ENCODE measurements at places on chromosomes 6 and 20.
A peak's percentile ranks its signal among the peaks of the same experiment; 100 is the strongest.

GRCh38 chr20:45153147-45153546, 21.6 kb upstream of the PI3 start:
- DNase-seq, result no peak

DNA sequence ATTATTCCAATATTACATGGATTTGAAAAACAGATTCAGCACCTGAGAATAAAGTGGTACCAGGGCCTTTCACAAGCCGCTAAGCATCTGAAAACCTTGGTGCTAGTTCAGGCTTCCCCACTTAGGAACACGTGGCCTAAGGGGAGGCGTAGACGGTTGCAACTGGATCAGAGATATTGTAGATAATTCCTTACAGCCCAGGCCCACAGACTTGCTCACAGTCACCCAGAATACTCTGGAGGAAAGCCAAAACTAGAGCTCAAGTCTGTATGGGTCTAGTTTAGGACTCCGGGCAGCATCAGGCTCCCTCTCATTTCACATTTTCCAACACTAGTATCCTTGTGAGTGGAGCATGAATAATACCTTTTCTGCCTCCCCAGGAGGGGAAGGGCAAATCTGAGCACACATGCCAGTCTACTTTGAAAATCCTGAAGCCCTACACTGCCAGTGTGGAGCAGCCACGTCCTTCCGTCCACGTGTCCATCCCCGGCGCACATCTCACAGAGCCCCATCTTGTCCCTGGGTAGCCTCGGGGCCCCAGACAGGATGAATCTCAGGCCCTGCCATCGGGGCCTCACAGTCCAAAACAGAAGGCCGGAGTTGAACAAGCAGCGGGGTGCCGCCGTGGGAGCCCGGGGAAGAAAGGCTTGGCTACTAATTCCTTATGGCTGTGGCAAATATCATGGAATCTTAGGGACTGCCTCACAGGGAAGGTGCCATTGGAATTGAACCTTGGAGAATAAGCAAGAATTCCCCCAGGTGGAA, 299.3 kb downstream of the NRN1 start:
- no peak for DNase-seq

DNA sequence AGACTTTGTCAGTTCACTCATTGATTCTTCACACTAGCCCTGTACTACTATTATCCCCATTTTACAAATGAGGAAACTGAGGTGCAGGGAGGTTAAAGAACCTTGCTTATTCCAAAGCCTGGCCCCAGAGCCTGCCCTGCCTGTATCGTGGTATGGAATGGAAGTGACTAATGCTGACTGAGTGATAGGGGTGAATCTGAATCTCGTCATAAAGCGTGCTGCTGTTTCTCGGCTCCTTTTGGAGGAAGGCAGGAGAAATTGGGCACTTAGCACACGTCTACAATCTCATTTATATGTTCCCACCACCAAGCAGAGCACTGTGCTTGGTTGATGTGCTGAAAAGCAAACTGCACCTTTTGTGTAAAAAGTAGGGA, 17.1 kb downstream of the GFRA4 start:
- no peak for DNase-seq

GRCh38 chr20:62522748-62523396, 47.1 kb upstream of the GATA5 start:
- DNase-seq, result no peak

GRCh38 chr6:21612067-21612745, 18.7 kb downstream of the SOX4 start:
- no peak for DNase-seq

GRCh38 chr6:44535446-44535845, 147.9 kb downstream of the CDC5L start:
- no peak for DNase-seq

DNA sequence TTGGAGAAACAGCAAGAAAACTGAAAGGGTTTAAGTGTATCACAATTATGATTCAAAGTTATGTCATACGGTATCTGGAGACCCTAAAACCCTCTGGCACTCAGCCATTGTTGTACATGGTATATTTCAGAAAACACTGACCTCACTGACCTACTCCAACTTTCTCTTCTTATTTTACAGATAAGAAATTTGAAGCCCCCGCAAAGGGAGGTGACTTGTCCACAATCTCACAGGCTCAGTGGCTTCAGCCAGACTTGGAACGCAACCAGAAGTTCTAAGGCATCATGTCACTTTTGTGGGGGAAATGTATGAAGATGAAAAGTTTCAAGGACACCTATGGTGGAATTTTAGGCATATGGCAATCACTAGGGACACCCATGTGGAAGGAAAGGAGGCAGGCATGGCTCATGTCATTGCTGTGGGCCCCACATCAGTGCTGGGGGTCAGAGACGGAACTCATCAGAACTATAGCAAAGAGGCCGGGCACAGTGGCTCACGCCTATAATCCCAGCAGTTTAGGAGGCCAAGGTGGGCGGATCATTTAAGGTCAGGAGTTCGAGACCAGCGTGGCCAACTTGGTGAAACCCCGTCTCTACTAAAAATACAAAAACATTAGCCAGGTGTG, 5.2 kb upstream of the TRIB3 start:
- DNase-seq, result no peak

DNA sequence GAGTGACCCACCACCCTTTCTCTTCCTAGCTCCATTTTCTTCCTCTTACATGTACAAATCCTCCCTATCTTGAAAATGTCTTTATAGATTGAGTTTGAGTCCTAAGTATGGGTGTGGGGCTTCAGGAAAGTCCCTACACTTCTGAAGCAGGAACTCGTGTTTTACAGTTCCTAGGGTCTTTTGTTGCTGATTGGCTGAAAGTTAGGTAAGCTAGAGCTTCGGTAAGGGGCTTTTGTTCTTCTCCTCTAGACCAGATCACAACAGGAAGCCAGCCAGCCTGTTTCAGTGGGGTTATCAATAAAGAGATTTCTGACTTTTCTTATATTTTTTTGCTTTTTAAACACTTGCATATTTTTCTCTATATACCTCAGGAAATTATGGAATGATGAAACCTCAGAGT, 51.3 kb downstream of the CNR1 start:
- no peak for DNase-seq

DNA sequence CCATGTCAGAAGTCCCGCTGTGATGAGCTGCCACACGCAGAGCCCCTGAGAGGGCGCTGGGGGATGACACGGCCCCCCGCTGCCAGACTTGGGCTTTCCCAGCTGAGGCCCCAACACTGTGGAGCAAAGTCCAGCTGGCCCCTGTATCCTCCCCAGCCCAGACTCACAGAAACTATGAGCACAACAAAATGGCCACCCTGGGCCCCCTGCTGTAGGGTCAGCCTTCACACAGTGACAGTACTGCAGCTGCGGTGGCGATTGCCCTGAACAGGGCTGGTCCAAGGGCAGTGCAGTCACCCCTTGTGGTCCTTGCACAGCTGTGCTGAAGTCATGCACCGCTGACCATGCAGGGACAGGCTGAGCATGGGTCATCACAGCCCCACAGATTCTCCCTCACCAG, 78.2 kb upstream of the CST7 start:
- DNase-seq, result no peak

GRCh38 chr6:33824461-33825154, 20.8 kb upstream of the MLN start:
- no peak for DNase-seq

DNA sequence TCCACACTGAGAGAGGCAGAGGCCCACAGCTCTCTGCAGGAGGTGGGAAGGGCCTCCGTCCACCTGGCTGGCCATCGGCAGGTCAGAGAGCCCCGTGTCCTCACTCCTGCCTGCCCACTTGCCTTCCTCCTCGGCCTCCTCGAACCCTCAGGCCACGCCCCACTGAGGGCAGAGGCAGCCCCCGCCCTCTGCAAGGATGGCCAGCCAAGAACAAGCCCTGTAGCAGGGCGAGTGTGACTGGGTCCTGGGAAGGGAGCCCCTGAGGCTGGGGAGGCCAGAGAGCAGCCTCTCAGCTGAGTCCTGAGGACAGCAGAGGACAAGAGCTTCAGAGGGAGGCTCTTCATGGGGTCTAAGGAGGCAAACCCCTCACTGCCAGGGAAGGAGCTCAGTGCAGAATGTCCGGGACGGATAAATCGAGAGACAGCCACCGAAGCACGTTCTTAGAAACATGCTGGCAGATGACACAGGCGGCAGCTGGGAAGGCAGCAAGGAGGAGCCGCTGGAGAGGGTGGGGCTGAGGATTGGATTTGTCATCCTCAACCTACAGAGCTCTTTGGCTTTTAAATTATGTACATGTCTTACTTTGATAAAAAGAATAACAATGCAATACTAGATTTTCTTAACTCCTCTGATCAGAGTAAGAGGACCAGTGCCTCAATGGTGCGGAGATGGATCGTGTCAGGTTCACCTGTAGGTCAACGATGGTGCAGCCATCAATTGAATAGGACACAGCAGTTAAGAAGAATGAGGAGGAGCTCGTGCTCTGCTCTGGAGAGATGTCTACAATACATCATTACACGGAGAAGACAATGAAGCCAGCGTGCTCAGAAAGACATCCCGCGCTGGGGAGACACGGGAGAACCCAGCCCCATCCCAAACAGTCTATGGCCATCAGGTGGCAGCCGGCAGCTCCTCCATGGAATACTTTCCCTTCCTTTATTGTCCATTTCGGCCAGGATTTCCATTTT, 53.0 kb downstream of the GNAS-AS1 start:
- DNase-seq, result no peak

- DNase-seq, result no peak
Observed at GRCh38 chr20:37394543-37395409, 48.8 kb downstream of the SRC start.

DNA sequence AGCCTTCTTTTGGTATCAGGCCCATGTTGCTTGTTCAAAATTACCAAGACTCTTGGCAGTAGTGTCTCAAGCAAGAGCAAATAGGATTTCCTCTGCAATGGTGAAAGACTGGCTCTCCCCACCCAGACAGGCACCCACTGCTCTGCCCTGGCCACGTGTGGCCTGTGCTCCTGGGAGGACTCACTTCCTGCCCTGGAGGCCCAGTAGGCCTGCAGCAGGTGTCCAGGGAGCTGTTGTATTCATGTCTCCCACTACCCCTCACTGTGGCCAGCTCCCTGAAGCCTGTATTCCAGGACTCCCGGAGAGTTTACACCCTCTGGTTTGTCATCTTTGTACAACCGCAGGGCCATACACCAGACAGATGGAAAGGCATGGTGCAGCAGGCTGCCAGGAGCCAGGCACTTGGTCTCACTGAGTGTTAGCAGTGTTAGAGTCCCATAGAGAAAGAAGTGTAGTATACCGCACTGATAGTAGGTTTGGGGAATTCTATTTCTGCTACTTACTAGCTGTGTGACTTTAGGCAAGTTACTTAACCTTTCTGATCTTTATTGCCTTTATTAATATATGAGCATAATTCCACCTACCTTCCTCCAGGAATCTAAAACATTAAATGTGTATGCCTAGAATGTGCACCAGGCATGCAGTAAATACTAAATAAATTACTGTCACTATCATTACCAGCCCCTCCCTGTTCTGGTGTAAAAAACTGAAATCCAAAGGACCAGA, 159.7 kb downstream of the TMEM242 start:
- DNase-seq, result no peak

GRCh38 chr6:127453845-127454619, 5.2 kb downstream of the KIAA0408 start:
- no peak for DNase-seq

- DNase-seq, result no peak
Observed at GRCh38 chr20:15109494-15109893, 772.1 kb upstream of the FLRT3 start.

- DNase-seq, result no peak
Observed at GRCh38 chr6:4780360-4780812, 4.2 kb downstream of the CDYL start.

DNA sequence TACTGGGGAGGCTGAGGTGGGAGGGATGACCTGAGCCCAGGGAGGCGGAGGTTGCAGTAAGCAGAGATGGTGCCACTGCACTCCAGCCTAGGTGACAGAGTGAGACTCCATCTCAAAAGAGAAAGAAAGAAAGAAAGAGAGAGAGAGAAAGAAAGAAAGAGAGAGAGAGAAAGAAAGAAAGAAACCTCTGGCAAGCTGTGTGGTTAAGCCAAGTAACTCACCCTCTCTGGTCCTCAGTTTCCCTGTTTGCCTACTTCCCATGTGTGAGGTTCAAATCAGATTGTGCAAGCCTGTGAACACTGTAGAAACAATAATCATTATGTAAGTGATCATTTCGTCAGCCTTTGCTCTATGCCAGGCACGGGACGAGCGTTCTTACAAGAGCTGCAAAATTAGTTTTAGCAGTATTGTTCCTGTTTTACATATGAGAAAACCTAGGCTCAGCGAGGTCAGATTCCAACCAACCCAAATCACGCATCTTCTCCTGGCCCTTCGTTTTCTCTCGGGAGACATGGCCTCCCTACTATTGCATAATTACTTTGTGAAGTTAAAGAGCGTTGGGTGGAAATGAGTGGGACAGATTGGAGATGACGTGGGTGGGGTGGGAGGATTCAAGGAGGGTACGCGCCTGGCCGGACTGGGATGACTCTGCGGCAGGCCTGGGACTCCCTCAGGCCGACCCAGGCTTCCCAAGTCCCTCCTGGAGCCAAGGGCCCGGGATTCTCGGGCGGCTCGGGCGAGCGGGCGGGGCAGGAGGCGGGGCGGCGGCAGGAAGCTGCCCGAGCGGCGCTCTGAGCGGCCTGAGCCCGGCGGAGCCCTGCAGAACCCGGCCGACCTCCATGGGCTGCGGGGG, at the start of gene SNX21:
SNX21 (plus strand) TSS at position 770 of the 853 bp plus-strand sequence. CDS start 121 bp downstream, outside the sequence.
- DNase-seq, result peak; percentile 55

DNA sequence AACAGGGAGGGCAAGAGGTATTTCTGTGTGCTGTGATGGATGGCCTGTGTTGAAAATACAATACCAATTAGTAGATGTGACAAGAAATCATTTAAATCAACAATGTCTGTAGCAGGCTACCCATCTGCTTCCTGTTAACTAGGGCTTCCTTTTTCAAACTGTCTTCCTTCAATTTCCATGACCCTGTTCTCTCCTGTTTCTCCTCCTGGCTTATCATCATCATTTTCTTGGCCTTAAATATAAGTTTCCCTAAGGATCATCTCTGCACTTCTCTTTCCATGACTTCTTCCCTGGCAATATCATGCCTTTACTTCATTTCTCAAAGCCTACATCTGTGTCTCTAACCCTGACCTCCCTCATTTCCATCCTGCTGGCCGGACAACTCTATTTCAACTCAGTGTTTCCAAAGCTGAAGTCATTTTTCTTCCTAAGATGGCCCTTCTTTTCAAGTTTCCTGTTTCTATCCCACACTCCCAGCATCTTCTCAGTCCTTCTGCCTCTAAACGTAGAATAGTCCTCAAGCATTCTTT, 18.2 kb downstream of the ZC2HC1B start:
- peak; percentile 12 for DNase-seq
